Stimulated activated naive CD4-positive, alpha-beta T cell (primary cell): ENCODE measurements at places on chromosomes 13 and 19.

DNA sequence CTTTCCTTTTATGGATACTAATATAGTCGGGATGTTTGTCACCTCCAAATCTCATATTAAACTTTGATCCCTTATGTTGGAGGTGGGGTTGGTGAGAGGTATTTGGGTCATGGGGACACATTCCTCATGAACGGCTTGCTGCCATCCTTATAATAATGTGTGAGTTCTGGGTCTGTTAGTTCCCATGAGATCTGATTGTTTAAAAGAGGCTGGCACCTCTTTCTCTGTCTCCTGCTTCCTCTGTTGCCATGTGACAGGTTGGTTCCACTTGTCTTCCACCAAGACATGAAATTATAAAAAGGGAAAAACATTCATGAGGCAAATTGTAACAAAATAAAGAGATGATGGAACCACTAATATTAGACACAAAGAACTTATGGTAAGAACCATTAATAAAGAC is 107.8 kb upstream of the ATXN8OS start:
- no peak for DNase-seq

GRCh38 chr13:26601669-26602068 is 44.2 kb downstream of the WASF3 start:
- DNase-seq: no peak

GRCh38 chr13:31322026-31322425 is 122.3 kb downstream of the B3GLCT start:
- DNase-seq: no peak

DNA sequence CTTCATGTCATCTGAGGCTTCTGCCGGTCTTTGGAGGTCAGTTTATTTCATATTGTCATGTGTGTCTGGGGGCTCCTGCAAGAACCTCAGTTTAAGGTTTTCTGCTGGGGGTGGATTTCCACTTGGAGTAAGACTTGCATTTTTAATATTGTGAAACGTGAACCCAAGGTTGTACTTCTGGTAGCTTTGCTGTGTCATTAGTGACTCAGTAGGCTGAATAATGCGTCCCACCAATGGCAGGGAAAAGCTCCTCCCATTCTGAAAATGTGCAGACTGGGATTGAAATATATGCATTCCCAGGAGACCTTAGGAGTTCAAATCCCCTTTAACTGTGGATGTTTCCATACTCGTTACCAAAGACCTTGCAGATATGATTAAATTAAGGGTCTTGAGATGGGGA is 46.2 kb downstream of the ING1 start:
- DNase-seq: no peak

- peak; percentile 97 for DNase-seq
Observed at GRCh38 chr19:43668406-43669109, 1.4 kb downstream of the PLAUR start.

- no peak for DNase-seq
Observed at GRCh38 chr13:71661921-71662320, 205.1 kb downstream of the DACH1 start.

GRCh38 chr13:23655321-23655720 is 85.1 kb downstream of the TNFRSF19 start:
- DNase-seq: no peak

DNA sequence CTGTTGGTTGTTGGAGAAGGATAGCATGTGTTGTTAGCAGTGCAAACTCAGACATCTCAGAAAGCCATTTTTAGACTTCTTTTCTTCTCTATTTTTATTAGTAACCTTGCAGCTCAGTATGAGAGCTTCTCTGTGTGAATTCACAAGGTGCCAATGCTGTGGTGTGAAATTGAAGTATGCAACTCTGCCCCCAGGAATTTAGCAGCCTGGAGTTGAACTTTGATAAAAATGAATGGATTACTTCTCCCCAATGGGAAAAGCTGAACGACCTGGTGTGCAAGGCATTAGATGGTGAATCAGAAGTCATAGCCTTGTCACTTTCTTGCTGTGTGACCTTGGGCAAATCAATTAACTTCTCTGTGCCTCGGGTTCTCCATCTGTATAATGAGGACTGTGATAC is 512.3 kb upstream of the PCDH9 start:
- no peak for DNase-seq

DNA sequence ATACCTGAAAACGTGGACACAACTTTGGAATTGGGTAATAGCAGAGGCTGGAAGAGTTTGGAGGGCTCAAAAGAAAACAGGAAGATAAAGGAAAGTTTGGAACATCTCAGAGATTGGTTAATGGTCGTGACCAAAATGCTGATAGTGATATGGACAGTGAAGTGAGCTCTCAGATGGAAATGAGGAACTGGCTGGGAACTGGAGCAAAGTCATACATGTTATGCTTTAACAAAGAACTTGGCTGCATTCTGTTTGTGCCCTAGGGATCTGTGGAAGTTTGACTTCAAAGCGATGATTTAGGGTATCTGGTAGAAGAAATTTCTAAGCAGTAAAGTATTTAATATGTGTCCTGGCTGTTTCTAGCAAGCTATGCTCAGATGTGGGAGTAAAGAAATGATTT is 136.2 kb downstream of the DNAJC3 start:
- no peak for DNase-seq

GRCh38 chr19:41796362-41796761 is at the start of gene CEACAM3:
Gene CEACAM3, plus strand, starts transcription at chr19:41796587. Its CDS starts 91 bp downstream, at chr19:41796678.
- no peak for DNase-seq
